ENCODE measurements at places on chromosomes 12 and 14. TPM values are rescaled to one million over a fixed set of nuclear protein-coding genes. Genes with fewer than 3 reads are reported as not detected.

DNA sequence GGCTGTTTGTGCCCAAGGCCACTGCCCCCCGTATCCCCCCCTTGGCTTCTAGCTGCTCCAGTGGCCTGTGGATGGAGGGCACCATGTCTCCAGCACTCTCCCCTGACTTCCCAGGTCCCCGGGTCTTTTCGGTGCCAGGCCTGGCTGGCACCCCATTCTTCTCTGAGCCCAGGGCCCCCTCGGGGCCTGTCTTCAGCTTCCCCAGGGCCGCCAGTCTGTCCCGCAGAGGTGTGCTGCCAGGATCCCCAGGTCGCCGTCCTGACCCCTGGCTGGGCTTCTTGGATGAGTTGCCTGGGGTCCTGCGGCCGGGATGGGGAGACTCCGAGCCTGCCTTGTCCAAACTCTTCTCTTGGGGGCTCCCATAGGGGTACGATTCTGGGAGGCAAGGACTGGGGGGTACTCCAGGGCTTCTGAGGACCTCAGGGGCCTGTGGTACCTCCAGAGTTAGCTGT lies 32.5 kb downstream of the NCKAP5L start:
- DNase-seq, result no peak

GRCh38 chr12:127191129-127191528 lies 1075.8 kb upstream of the TMEM132C start:
- no peak for DNase-seq

The ING4 gene
- total RNA-seq, result 55.8 TPM

DNA sequence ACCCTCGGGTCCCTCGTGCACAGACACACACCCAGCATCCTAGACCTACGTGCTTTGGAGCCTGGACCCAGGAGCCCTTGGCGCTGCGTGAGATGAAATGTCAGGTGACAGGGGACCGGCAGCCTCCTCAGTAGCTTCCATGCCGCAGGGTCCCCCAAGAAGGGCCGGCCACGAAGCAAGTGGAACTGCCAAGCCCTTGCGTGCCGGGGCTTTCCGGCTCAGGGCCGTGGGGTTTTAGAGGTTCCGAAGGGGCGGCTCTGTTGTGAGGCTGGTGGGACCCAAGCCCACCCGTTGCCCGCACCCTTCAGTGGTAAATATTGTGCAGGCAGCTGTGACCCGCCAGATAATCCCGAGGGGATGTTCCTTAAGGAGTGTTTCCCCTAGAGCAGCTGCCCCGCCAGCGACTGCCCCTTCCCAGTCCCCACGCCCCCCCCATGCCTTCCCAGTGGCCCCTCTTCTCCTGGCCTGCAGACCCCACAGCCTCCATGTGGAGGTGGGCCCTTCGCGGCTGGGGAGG lies 133.7 kb downstream of the ADGRD1 start:
- peak; percentile 80 for DNase-seq

GRCh38 chr14:61502459-61503093 lies 181.2 kb downstream of the PRKCH start:
- DNase-seq, result no peak

- no peak for DNase-seq
Measured at GRCh38 chr12:47350062-47350408, 270.3 kb upstream of the AMIGO2 start.

DNA sequence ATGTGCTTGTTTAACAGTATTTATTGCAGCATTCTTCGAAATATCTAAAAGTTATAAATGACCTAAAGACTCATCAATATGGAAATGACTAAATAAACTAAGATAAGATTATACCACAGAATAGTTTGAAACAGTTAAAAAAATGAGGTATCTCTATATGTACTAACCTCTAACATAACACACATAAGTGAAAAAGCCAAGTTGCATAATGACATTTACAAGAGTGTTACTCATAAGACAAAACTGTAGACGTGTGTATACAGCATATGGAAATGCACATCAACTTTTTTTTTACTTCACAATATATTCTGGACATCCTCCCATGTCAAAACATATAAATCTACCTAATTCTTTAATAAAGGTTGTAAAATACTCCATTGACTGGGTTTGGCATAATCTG lies 22.8 kb downstream of the CPM start:
- no peak for DNase-seq

The FAM90A1 gene
- total RNA-seq, result not detected

GRCh38 chr12:46921048-46921763 lies 95.4 kb upstream of the SLC38A4 start:
- no peak for DNase-seq

DNA sequence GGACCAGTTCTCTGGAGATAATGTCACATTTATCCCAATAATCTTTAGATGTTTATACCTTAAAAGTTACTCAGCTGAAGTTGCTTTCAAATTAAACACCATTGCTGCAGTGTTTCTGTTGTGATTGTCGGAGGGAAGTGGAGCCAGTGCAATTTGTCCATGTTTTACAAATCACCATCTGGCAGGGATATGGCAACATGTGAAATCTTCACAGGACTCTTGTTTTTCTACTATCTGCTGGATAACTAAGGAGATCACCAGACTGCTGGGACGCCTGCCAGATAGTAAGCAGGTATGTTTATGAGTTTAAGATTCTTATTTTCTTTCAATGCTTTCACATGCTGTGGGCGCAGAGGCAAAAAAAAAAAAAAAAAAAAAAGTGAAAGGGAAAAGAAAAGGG lies 100.3 kb upstream of the SOX5 start:
- no peak for DNase-seq

The DAAM1 gene
- total RNA-seq, result 179 TPM

The SINHCAF gene
- total RNA-seq, result 128 TPM

DNA sequence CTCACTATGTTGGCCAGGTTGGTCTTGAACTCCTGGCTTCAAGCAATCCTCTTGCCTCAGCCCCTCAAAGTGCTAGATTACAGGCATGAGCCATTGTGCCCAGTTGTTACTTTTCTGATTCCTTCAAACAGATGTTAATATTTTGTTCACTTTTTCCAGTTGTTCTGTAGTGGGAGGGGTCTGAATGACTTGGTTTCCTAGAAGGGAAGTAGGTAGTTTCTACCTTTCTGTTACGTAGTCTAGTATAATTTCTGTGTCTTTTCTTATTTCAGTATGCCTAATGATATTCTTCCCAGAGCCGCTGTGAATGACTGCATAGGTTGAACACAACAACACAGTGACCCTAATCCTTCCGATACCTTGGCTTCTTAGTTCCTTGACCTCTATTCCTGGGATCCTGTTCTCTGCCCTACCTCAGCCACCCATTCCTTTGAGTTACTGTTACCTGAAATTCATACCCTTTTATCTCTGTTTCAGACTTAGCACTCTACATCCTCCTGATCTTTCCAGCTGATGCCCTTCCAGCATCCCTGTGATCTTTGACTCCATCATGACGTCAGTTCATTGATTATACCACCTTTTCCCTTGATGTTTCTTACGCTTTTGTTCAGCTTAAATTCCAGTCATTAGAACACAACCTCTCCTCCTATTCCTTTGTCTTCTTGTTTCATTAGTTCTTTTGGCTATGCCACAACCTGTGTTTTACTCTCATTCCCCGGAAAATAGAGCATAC lies 33.3 kb downstream of the RCOR1 start:
- no peak for DNase-seq

DNA sequence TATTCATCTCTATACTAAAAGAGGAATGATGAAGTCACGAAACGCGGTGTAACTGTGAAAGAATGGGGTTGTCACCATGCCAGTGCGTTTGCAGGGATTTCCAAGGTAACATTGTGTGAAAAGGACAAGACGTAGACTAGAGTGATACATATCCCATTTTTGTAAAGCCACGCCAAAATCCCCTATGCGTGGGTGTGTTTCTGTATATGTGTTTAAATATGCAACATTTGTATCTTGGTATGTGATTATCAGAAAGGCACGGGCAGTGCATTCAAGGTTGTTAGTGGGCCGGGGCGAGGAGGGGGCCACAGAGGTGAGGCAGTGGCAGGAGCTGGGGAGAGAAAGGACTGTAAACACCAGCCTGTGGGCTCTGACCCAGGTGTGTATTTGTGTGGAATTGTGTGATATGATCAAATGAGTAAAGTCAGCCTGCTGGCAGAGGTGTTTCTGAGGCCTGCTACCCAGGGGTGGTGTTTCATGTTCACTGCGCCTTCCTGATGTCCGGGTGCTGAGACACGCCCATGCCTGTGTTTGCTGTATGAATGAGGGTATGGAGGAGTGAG lies 137.8 kb downstream of the ADGRD1 start:
- DNase-seq, result peak; percentile 74

The MSRB3 gene
- total RNA-seq, result 7.7 TPM

DNA sequence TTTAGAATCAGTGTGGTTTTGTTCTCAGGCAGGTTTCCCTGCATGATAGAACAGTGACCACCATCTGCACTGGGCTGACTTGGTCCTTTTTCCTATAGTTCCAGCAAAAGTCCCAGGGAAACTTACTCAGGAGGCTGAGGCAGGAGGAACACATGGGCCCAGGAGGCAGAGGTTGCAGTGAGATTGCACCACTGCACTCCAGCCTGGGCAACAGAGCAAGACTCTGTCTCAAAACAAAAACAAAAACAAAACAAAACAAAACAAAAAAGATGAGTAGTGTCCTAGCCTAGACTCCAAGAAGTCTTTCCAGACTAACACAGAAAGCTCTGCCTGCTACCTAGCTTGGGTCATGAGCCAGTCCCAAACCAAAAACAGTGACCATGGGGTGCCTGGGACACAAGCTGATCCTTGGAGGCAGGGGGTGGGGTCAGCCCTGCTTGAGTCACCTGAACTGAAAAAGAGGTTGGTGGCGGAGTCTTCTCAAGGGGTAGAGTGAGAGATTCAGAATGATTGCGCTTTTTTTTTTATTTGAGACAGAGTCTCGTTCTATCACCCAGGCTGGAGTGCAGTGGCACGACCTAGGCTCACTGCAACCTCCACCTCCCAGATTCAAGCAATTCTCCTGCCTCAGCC lies 7.4 kb upstream of the SLC11A2 start:
- no peak for DNase-seq

DNA sequence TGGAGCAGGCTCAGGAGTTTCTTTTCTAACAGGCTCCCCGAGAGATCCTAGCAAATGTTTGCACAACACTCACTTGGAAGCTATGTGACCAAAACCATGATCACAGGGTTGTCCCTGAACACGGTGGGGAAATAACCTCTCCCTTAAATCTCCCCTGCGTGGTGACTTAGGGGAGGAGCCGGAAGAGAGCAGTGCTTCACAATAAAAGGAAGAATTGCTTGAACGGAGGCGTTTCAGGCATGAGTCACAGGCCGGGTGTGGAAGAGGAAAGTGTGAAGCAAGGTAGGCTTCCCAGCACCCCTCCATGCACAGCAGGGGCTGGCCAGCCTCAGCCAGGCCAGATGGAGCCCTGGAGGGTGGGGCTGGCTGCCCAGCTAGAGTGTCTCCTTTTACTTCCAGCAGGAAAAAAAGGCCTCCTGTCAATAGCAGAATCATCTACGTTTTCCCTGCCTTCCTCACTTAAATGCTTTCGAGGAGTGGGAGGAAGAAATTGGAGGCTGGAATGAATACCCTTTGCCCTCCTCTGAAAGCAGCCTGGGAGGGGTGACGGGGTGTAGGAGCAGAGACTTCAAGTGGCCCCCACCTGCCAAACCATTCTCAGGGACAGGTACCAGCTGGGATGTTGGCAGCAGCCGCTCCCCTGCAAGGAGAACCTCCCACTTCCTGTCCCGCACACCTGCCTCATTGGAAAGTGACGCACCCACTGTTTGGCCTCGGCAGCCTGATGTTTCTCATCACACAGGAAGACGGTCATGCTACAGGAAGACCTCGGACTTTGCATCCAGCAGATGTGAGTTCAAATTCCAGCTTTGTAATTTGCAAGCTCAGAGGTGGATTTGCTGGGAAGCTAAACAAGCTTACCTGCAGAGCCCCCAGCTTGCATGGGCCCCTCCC lies 30.1 kb upstream of the PPP2R5C start:
- DNase-seq, result peak; percentile 92
